ENCODE measurements at places on chromosomes 3 and 15.

DNA sequence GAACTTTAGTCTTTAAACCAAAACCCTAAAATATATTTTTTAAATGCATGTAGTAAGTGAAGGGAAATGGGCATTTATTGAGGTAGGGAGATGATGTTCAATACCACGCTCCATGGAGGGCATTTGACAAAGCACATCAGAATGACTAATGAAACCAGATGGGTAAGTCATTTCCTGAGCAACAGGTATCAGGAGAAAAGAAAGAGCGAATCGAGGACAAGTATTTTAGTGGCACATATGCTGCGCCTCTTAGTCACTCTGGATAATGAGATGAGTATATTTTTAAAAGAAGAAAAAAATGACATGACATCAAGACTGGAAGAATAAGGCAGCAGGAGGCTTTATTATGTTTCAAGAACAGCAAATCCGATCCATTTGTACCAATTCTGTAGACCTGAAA, 129.0 kb upstream of the ARHGEF3 start:
- DNase-seq: no peak

- peak; percentile 67 for DNase-seq
Measured at GRCh38 chr3:111803123-111803593, 55.9 kb upstream of the PHLDB2 start.

GRCh38 chr15:64507293-64507802, 47.0 kb downstream of the ZNF609 start:
- no peak for DNase-seq

- no peak for DNase-seq
Measured at GRCh38 chr3:37969596-37970100, 20.9 kb upstream of the VILL start.

All from HTR-8/SVneo (cell line).